ENCODE measurements at places on chromosomes 1 and 21. TPM values are rescaled to one million over a fixed set of nuclear protein-coding genes. Genes with fewer than 3 reads are reported as not detected.

GRCh38 chr1:47175227-47175934 lies 14.5 kb downstream of the PDZK1IP1 start:
- H3K27ac ChIP-seq: no peak overlapping the region
- peaks cover 13% of the 10 kb centered on the region for H3K4me1 ChIP-seq
- no peaks in the 10 kb centered on the region for H3K36me3 ChIP-seq
- no peak overlapping the region for H3K4me3 ChIP-seq
- DNase-seq: no peak
- no peaks in the 10 kb centered on the region for H3K27me3 ChIP-seq

DNA sequence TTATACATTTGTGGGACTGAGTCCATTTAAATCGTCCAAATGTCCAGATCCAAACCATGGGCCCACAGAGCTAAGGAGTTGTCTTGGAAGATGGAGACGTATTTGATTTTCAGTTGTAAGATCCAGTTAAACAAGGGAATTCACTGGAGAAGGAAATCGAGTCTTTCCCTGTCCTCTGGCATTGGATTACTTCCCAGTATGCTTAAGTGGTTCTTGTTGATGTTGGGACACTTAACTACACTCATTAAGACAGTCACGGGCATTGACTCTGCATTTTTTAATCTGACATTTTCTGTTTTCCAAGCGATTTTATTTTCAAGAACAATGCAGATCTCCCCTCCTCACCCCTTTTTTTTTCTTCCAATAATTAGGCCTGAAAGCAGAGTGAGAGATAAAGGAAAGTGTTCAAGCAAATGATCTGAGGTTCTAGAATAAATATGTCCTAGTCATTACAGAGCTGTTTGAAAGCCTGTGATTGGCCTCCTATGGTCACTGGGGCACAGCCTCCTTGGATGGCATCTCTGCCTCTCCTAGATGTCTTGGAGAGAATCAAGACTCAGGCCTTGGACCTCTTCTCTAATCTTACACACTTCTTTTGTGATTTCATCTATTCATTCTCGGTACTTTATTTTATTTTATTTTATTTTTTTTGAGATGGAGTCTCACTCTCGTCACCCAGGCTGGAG lies 48.9 kb downstream of the CD247 start:
- no peaks in the 10 kb centered on the region for H3K4me1 ChIP-seq
- H3K36me3 ChIP-seq: no peaks in the 10 kb centered on the region
- no peak overlapping the region for H3K4me3 ChIP-seq
- no peak overlapping the region for H3K27ac ChIP-seq

FAM229A gene
- total RNA-seq: 1.2 TPM

GRCh38 chr1:115593365-115594259 lies 48.2 kb upstream of the VANGL1 start:
- no peak for DNase-seq
- no peaks in the 10 kb centered on the region for H3K36me3 ChIP-seq
- H3K4me3 ChIP-seq: no peak overlapping the region
- peaks cover 16% of the 10 kb centered on the region for H3K4me1 ChIP-seq

DNA sequence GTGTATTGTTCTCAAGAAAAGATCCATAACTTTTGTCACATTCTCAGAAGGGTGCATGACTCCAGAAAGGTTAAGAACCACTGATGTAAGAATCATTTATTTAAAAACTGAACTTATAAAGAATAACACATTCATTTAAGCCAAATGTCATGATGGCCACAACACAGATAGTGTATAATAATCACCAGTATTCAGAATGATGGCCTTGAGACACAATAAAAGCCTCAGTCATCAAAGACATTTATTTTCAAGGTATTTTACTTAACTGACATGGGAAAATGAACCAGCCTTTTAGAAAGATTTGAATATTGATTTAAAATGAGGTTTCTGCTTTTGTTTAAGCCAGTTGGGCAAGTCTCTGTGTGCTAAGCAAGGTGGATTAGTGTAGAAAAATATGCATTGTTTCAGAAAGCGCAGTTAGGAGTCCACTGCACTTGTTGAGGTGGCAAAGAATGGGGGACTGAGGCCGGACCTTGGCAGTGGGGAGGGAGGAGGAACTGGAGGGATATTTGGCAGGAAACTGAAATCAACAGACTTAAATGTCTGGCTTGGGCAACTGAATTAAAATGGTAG lies 371.9 kb upstream of the ESRRG start:
- peaks cover 6% of the 10 kb centered on the region for H3K4me1 ChIP-seq
- H3K27ac ChIP-seq: no peak overlapping the region
- DNase-seq: no peak
- no peaks in the 10 kb centered on the region for H3K36me3 ChIP-seq
- peaks cover 1% of the 10 kb centered on the region for H3K27me3 ChIP-seq

DNA sequence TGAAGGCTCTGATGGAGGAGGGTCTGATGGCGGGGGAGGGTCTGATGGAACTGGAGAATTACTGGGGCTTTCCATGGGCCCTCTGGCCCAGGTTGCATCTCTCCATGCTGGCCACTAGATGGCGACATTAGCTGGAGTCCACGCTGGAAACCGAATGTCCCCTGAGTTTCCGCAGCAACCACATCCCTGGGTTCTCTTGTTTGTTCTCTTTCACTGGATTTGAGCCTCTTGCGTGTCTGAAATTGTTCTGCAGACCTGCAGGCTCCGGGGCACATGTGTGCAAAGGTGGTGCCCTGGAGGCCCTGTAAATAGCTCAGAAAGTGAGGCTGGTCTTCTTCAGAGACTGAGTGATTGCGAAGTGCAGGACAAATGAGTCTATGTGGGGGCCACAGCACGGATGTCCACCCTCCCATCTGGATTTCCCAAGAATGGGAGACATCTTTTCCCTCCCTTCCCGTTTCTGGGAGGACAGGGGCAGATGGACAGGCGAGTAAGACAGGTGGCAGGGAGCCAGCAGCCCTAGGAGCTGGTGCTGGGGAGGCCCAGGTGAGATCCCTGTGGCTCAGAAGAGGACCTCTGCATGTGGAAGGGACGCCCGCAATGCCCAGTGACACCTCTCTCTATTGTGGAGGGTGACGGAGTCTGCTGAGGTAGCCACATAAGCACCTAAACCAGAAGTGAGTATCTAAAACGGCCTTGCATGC lies 73.2 kb upstream of the ABCG1 start:
- H3K36me3 ChIP-seq: no peaks in the 10 kb centered on the region
- H3K4me1 ChIP-seq: no peaks in the 10 kb centered on the region

DNA sequence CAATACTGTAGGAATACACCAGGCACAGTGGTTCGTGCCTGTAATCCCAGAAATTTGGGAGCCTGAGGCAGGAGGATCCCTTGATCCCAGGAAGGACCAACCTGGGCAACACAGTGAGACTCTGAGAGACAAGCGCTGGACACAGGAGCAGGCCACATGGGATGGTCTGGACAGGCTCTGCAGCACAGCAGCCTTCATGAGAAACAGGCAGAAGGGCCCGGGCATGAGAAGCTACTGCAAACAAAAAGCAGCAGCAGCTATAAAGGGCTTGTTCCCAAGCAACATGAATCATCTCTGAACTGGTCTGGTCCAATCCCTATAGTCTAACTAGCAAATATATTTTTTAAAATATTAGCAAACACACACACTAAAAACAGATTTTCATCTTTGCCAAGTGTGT lies 35.5 kb upstream of the SLAMF9 start:
- peaks cover 5% of the 10 kb centered on the region for H3K27me3 ChIP-seq
- H3K27ac ChIP-seq: no peak overlapping the region
- H3K36me3 ChIP-seq: no peaks in the 10 kb centered on the region
- H3K4me1 ChIP-seq: peaks cover 8% of the 10 kb centered on the region

DNA sequence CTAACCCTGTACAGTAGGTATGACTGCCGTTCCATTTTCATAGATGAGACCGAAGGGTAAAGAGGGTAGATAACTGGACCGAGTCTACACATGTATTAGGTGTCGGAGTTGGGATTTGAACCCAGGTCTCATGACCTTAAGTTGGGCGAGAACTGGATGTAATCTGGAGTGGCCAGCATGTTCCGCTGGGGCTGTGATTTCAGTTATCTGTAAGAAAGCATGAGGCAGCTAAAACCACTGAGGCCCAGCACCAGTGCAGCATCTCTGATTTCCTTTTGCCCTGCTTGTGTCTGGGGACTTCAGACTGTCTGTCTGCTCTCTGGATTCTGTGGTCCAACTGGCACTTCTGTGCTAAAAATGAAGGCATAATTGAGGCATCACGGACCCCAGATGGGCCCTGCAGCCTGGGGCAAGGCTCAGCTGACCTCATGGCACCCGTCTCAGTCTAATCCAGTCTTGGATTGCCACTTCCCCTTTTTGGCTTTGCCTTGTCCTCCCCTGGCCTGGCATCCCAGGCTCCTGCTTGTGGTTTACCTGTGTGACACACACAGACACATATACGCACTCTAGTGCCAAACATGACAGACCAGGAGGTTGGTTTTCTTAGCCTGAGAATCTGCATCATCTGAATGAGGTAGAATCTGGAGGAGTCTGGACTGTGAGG lies 180.2 kb downstream of the KIF26B start:
- H3K36me3 ChIP-seq: no peaks in the 10 kb centered on the region
- H3K4me3 ChIP-seq: no peak overlapping the region
- H3K27me3 ChIP-seq: no peaks in the 10 kb centered on the region
- DNase-seq: no peak

APCS gene
- not detected for total RNA-seq

GRCh38 chr1:116581323-116581885 lies 10.6 kb upstream of the CD58 start:
- no peak overlapping the region for H3K4me3 ChIP-seq
- H3K4me1 ChIP-seq: no peaks in the 10 kb centered on the region
- no peaks in the 10 kb centered on the region for H3K36me3 ChIP-seq

PTGER3 gene
- 1.3 TPM for total RNA-seq

DDR2 gene
- 35.8 TPM for total RNA-seq

DNA sequence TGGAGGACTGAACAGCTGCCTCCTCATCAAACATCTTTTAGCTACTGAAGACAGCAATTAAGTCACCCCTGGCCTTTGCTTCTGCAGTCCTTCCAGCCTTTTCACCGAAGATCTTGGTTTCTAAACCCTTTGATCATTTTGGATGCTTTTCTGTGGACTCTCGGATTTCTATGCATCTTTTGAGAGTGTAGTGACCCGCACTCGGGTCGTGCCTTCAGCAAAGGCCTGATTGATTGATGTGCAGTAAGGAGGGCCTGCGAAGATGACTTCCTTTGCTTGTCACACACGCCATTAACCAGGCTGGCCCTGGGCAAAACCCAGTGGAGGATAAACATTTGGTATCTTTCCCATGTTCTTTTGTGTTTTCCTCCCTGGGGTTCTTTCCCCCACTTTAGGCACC lies 157.5 kb upstream of the CD34 start:
- no peak overlapping the region for H3K27ac ChIP-seq
- H3K27me3 ChIP-seq: no peaks in the 10 kb centered on the region
- no peaks in the 10 kb centered on the region for H3K4me1 ChIP-seq
- no peak overlapping the region for H3K4me3 ChIP-seq
- peaks cover 53% of the 10 kb centered on the region for H3K36me3 ChIP-seq
- no peak for DNase-seq

GRCh38 chr1:99501871-99502270 lies 144.0 kb upstream of the PALMD start:
- no peak for DNase-seq
- no peaks in the 10 kb centered on the region for H3K36me3 ChIP-seq
- H3K27me3 ChIP-seq: no peaks in the 10 kb centered on the region
- H3K27ac ChIP-seq: no peak overlapping the region

GRCh38 chr1:209728466-209728865 lies 23.8 kb downstream of the HSD11B1 start:
- no peaks in the 10 kb centered on the region for H3K27me3 ChIP-seq
- peak overlapping the region; percentile 29 for H3K27ac ChIP-seq
- no peak overlapping the region for H3K4me3 ChIP-seq
- no peaks in the 10 kb centered on the region for H3K36me3 ChIP-seq

- peaks cover 27% of the 10 kb centered on the region for H3K36me3 ChIP-seq
- DNase-seq: no peak
- H3K4me3 ChIP-seq: no peak overlapping the region
- peaks cover 36% of the 10 kb centered on the region for H3K4me1 ChIP-seq
- no peak overlapping the region for H3K27ac ChIP-seq
Observed at GRCh38 chr1:244052016-244052727, 1.1 kb downstream of the ZBTB18 start.

GRCh38 chr1:23741609-23742008 lies 1.7 kb upstream of the ELOA start:
- H3K4me1 ChIP-seq: peaks cover 7% of the 10 kb centered on the region
- H3K4me3 ChIP-seq: no peak overlapping the region
- H3K27me3 ChIP-seq: no peaks in the 10 kb centered on the region
- no peak for DNase-seq
- no peak overlapping the region for H3K27ac ChIP-seq
- peaks cover under 1% of the 10 kb centered on the region for H3K36me3 ChIP-seq

DNA sequence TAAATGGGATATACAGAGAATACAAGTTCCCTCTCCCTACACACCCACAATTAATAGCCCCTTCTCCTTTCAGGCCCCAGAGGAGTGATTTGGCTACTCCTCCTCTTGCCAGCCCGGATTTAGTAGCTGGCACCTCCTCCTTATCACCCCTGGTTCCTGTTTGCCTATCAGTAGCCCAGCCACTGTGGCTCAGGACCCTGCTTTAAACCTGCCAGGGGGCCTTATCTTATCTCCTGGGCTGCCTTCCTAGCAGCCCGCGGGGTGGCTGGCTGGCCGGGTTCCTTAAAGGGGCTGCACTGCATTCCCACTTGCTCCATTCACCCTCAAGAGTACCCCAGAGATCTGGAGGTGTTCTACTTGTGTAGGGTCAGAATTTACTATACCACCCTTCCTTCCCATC lies 70.4 kb downstream of the PLEKHA6 start:
- H3K4me3 ChIP-seq: peak overlapping the region; percentile 50
- H3K36me3 ChIP-seq: no peaks in the 10 kb centered on the region
- peaks cover 66% of the 10 kb centered on the region for H3K4me1 ChIP-seq
- no peaks in the 10 kb centered on the region for H3K27me3 ChIP-seq

DNA sequence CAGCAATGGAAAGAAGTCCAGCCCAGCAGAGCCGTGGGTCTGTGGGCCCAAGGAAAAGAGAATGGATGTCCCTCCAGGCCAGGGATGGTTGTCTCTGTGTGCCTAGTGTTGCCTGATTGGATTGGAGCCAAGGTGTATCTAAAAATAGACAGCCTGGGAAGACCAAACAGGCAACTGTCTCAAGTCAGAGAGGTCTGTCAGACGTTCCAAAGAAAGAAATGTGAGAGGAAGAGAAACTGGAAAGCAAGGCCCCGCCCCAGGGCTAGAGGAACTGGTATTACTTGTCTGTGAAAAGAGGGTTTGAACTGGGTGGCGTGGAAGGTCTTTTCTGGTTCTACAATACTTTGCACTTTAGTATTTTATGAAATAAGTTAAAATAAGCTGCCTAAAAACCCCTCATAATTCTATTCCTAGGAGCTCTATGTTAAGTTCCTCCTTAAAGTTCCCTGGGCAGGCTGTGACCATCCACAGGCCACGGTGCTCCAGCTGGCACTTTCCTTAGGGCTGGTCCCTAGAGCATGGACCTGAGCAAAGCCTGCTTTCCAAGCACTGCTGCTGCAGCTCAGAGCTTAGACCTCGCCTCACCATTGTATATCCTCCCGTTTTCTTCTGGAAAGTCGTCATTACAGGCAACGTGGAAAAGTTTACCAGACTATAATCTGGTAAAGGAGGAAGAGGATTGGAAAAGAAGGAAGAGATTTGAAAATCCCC lies 151.6 kb downstream of the DISC1 start:
- no peaks in the 10 kb centered on the region for H3K36me3 ChIP-seq
- H3K27me3 ChIP-seq: no peaks in the 10 kb centered on the region

All from heart left ventricle (tissue), 16 donors.